ENCODE measurements at places on chromosomes 5 and 9.

DNA sequence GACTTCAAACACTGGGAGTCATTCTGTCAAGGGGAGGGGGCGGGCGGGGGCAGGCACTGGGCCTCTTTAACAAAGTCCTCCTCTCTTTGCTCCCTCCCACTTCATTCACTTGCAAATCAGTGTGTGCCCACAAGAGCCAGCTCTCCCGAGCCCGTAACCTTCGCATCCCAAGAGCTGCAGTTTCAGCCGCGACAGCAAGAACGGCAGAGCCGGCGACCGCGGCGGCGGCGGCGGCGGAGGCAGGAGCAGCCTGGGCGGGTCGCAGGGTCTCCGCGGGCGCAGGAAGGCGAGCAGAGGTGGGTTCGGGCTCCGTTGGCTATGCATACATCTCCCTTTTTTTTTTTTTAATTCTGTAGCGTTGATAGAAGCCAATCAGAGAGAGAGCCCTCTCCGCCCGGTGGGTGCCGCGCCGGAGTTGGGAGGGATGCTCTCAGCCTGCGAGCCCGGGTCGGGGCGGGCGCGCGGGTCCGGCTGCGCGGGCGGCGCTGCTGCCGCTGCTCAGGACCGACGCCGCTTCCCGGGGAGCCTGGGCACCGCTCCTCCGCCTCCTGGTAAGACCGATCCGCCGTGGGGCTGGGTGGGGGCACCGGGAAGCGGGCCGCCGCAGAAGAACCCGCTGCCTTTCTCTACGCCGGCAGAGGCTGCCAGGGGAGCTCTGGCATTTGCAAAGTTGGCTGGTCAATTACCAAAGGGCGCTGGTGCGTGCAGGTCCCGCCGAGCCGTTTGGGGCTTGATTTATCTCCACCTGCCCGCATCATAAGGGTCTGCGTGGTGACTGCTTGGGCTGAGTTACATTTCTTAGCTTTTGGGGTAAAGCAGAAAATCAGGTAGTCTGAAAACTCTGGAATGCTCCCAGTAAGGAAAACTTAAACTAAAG is at the start of gene CDH6:
CDH6 (plus strand) TSS at position 96 of the 877 bp plus-strand sequence. CDS start 73,788 bp downstream, outside the sequence.
- peak; percentile 93 for DNase-seq

DNA sequence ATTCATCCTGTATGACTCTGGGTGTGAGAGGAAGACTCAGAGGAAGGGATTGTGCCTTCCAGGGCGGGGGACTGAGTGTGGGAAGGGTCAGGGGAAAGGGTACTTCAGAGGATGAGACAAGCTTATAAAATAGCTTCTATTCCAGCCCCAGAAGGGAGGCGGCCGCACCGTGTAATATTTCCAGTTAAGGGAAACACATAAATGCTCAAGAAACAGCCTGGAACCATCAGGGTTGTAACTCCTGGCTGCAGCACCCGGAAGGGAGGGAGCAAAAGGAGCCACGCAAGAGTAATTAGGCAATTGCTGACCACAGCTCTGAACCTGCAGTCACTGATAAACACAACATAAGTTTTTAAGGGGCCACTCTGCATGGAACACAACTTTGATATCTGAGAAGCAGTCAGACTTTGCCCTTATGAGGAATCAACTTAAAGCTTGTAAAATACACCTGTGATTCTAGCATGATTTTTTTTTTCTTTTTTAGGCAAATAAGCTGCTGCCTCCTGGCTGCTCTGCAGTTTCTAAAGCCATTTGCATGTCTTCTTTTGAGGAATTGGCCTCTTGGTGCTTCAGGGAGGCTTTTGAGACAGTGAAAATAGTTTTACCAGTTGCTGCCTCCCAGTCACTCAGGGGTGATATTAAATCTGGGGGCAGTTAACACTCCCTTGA is 382.7 kb downstream of the ENC1 start:
- peak; percentile 30 for DNase-seq

DNA sequence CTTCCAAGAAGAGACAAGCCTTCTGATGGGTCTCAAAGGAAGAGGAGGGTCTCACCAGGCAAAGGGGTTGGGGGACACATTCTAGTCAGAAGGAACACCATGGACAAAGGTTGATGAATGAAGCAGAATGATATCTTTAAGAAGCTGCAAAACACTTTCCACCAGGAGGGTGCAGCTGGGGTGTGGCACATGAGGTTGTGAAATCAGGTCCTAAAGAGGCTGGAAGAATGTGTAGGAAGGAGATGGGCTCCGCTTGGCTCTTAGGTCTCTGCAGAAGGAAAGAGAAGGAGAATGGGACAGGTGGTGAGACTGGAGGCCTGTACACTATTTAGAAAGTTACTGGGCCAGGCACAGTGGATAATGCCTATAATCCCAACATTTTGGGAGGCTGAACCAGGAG is 328.6 kb downstream of the PDE4D start:
- no peak for DNase-seq

DNA sequence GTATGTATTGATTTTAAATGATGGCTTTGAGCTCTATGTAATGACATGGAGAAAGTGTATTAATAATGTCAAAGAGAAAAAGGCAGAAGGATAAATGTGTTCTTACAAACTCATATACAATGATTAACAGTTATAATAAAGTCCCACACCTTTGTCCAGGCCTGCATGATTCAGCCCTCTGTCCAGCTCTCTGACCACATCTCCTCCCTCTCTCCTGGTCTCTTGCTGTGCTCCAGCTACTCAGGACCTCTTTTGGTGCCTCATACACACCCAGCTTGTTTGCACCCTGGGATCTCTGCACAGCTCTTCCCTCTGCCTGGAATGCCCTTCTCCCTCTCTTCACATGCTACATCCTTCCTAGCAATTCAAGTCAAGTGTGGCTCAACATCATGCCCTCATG is 37.5 kb upstream of the DMRT1 start:
- no peak for DNase-seq

- DNase-seq = peak; percentile 9
Observed at GRCh38 chr9:96214635-96215034, 87.3 kb downstream of the HSD17B3 start.

- no peak for DNase-seq
Observed at GRCh38 chr9:121239071-121239470, 28.9 kb upstream of the GSN start.

- DNase-seq = no peak
Observed at GRCh38 chr5:32096891-32097595, 77.1 kb downstream of the GOLPH3 start.

- DNase-seq = peak; percentile 16
Observed at GRCh38 chr5:156326718-156327259, at the start of gene SGCD. SGCD (plus strand) TSS chr5:156327164.

DNA sequence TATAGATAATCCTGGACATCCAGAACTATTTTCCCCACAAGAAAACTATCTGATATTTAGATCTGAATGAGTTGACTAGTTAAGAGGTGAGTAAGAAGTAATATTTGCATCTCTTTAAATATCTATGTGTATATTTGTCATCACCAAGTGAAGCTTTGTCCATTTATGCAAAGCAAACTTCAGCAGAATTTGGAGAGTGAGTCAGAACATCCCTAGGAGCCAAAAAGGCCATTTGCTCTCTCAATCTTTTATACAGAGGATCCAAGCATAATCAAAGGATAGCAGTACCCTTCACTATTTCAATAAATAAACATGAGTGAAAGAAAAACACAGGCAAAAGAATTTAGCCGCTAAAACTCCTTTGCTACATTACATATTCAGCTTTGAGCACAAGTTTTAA is 454.4 kb downstream of the NR2F1-AS1 start:
- no peak for DNase-seq

DNA sequence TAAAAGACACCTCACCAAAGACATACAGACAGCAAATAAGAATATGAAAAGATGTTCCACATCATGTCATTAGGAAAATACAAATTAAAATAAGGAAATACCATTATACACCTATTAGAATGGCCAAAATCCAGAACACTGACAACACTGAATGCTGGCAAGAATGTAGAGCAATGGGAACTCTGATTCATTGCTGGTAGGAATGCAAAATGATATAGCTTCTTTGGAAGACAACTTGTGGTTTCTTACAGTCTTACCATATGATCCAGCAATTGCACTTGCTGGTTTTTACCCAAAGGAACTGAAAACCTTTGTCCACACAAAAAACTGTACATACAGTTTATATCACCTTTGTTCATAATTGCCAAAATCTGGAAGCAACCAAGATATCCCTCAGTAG is 6.5 kb downstream of the TMEM161B start:
- no peak for DNase-seq
